Left ventricle myocardium superior (tissue), 1 donor: ENCODE measurements at places on chromosomes 7 and 10.

DNA sequence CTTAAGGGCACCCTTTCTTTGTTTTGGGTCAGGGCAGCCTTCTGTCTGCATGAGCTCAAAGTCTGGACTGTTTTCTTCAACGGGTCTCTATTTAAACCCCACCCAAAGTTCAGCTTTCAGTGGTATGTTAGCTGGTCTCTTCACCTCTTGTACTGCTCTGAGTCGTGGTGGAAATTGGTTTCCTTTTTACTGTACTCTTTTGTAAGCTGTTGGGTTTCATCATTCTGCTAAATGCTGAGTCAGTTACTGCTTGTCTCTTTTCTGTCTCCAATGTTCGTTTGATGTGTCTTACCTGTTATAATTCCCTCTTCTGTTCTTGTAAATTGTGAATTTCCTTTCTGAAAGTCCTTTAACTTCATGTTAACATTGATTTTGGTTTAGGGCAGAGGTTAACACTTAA is 64.1 kb upstream of the MALRD1 start:
- DNase-seq, result no peak

- no peak for DNase-seq
These were observed 73.2 kb downstream of the VCL start for GRCh38 chr10:74071157-74071556.

- DNase-seq, result no peak
These were observed 222.5 kb downstream of the ARHGAP21 start for GRCh38 chr10:24501056-24501711.

DNA sequence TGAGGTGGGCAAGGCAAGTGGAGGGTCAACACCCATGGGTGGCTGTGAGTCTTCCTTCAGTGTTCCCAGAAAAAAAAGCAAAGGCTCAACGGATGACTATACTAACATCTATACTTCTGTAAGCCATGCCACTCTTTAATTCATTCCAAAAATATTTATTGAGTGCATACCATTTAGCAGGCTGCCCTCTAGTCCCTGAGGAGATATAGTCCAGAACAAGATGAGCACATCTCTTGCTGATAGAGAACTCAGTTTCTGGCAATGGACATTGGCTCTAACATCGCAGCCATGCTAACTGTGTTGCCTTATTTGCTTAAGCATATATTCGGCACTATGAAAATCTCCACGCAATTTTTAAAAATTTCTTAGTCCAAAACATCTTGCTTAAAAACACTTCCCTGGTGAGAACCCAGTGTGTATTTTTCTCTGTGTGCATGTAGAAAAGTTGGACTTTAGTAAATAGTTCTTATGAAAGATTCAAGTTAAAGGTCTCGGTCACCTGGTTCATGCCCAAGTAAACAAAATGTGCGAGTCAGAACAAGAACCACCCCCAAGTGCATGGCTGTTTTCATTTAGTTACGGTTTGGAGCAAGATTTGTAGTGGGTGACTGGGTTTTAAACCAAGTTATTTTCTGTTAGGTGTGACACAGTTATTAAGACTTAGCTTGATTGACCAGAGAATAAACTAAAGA is 69.8 kb downstream of the MET start:
- DNase-seq, result no peak

DNA sequence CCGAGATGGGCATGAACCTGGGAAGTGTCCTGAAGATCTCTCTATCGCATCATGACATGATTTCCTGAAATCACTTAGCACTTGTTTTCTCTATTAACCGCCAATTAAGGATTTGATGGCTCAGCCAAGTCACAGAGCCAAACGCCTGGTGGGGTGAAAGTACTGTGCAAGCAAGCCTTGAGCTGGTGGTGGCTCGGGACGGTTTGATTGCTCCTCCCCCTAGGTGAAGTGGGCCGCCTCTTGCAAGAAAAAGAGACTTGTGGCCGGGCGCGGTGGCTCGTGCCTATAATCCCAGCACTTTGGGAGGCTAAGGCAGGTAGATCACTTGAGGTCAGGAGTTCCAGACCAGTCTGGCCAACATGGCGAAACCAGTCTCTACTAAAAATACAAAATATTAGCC is 50.3 kb downstream of the COL26A1 start:
- DNase-seq, result no peak

DNA sequence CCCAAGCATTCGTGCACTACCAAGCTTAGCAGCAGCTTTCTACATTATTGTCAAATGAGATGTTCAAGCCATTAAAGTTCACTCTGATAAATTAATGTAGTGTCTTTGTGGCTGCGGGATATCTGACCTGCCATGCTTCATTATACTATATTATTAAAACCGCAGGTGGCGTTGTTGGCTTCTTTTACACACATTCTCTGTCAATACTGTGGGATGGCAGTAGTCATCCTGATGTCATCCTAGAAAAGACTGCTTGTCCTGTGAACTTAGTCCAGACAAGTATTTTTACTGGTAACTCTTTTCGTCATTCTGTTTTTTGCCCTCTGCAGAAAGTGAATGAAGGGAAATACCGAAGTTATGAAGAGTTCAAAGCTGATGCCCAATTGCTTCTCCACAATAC is 103.9 kb downstream of the ZMYND11 start:
- no peak for DNase-seq

- DNase-seq, result no peak
These were observed 5.7 kb downstream of the OSBPL3 start for GRCh38 chr7:24974026-24974832.

DNA sequence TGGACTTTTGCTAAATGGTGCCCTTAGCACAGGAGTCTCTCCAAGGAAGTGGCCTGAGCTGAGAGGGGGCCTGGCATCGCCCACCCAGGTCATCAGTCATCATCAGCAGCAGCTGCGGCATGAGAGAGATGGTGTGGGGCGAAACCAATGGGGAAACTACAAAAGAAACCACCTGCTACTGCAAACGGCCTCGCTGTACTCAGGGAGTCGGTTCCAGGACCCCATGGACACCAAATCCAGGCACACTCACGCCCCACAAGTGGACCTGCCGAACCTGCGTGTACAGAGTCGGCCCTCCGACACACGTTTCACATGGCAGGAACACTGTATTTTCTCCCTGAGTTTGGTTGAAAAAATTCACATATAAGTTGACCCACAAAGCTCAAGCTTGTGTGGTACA is 37.8 kb downstream of the DIP2C start:
- no peak for DNase-seq

DNA sequence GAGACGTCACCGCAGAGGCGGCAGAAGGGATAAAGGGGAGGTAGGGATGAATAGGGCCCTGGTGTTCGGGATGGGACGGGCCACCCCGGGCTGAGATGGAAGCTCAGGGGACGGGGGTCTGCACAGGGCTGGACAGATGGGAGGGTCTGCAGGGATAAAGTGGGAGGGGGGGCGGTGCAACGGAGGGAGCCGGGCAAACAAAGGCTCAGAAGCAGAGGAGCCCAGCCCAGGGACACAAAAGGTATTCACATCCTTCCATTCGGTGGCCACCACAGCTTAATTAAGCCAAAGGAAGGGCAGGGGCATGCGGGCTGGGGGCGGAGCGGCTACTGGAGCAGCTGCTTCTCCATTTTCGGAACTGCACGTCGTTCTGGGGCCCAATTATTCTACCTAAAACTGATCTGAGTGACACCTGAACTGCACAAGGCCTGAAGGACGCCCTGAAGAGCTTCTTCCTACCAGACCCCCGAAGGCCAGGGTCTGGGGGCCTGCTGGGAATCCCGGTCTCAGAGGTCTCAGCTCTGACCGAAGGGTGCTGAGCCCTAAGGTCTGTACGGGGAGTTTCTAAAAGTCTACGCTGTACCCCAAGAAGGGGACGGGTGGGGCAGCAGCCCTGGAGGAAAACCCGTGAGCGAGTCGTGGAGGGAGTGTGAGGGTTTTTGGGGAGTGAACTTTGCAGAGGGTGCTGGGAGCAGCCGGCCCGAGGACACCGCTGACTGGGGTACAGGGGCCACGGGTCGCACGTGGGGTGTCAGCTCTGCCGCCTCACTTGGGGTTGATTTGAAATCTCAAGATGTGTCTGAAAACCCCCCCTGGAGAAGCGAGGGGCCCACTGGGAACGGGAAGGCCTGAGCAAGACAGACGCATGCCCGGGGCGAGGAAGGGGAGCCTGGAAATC is 334.8 kb downstream of the DNAJB6 start:
- DNase-seq, result no peak

DNA sequence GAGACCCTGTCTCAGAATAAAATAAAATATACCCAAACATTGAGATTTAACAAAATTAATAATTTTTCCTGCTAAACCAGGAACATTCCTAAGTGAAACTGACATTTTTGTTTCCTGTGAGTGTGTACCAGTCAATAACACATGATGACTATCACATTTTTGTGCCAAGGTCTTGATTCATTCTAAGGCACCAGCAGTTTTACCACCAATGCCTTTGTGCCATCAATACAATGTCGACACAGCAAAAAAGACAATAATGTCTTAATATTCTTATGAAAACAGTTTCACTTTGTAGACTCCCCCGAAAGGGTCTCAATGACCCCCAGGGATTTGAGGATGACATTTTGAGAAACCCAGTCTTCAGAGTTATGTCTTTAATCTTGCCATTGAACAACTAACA is 7.2 kb upstream of the CADPS2 start:
- no peak for DNase-seq

DNA sequence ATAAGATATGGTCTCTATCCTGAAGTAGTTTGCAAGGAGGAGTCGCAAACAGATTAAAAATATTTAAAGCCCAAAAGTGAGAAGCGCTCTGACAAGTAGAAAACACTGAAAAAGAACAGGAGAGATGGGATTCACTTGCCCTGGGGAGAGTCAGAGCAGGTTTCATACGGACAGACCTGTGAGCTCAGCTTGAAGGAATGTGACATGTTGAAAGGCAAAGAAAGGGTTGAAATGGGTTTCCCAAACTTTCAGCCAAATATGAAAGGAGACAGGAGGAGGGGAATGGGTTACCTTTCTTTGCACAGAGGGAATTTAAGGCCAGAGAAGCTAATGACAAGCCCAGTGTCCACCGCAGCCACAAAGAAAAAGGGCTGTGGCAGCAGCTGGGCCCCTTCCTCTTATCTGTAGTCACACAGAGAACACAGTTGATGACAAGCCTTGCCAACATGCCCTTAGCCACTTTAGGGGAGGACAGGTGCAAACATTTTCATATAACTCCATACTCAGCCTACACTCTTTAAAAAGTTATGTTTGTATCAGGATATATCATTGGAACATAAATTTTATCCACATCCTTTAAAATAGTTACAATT is 14.9 kb downstream of the HOXA1 start:
- no peak for DNase-seq

GRCh38 chr10:90418869-90419652 is 438.8 kb downstream of the HTR7 start:
- DNase-seq, result no peak

DNA sequence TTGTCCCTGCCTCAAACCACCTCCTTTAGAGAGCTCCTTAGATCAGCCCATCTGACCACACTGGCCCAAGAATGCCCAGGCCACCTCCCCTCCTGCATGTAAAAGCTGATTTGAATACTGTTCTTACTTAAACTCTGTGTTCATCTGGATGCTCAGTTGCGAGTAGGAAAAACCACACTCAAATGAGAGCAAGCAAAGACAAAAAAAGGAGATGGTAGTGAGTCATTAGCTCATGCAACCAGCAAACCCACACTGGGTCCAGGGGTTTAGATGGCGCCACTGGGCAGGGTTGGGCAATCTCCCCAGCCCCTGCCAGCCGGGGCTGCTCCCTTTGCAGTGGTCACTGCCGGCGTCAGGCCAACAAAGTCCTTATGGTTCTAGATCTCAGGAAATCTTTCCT is 32.7 kb downstream of the TSPAN15 start:
- DNase-seq, result no peak

DNA sequence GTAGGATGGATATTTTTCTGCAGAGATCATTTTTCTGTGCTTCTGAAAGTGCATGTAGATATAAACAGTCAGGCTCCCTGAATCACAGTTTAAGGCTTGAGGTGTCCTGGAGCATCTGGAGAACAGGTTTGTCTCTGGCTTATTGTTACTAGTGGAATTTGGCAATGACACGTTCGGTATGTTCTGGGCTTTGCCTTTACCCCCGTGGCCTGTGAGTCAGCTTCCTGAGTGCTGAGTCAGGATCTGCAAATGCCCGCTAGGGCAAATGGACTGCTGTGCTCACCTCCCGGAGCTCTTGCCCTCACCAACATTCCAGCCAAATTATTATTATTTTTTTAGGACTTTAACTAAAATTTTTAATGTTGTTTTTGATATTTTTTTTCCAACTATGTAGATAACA is 192.5 kb upstream of the PRSS1 start:
- peak; percentile 30 for DNase-seq

DNA sequence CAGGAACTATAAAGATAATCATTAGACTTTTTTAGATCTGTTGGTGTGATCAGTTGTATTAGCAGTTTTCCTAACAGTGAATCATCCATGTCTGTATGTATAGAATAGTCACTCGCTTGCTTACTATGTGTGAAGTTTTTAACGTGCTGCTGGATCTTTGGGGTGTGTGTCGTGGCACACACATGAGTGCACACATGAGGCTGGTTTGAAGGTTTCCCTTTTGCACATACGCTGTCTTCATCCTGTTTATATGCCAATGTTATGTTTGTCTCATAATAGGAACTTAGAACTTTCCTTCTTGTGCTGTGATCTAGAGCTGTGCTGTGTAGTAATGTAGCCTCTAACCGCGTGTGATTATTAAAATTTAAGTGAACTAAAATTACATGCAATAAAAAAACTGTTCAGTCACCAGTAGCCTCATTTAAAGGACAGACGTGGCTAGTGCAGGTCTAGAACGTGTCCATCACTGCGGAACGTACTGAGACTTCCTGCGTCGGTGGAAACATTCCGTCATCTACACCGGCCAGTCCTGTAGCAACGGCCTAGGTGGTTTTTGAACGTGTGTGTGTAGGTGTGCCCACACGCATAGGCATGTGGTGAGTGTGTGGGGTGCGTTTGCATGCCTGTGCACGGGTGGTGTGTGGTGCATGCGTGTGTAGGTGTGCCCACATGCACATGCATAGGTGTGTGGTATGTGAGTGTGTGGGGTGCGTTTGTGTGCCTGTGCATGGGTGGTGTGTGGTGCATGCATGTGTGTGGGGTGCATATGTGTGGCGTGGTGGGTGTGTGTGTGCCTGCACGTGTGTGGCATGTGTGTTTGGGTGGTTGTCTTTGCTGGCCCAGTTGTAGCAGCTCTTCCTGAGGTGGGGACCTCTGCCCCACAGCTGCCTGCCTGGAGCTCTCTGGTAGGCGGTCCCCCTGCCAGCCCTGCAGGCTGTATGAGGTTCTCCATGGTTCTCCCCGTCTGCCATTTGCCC is 56.6 kb downstream of the INPP5A start:
- no peak for DNase-seq

- no peak for DNase-seq
These were observed 644 bp upstream of the ABI1 start for GRCh38 chr10:26861205-26861998.

- DNase-seq, result no peak
These were observed 27.3 kb upstream of the ANK3 start for GRCh38 chr10:60417024-60417423.

DNA sequence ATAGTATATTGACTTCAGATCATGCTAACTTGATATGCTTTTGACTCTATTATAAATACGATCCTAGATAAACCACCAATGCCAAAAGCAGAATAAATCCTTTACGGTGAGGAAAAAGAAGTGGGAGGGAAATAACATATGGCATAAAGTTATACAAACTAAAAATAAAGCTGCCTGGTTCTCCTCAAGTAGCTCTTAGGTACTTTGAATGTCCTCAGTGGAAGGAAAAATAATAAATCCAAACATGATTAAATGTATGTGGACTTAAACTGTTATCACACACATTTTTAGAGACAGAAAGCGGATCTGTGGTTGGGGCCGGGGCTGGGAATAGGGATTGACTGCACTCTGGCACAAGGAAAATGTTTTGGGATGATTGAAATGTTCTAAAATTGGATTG is 23.6 kb downstream of the EEPD1 start:
- no peak for DNase-seq

GRCh38 chr10:121532292-121532864 is 65.9 kb downstream of the FGFR2 start:
- DNase-seq, result no peak

GRCh38 chr7:2201686-2202360 is 30.9 kb downstream of the MAD1L1 start:
- no peak for DNase-seq
